ENCODE measurements at places on chromosomes 16 and 17.
A peak's percentile ranks its signal among the peaks of the same experiment; 100 is the strongest.

GRCh38 chr17:51761105-51761504 lies 397.4 kb downstream of the CA10 start:
- no peak for DNase-seq

DNA sequence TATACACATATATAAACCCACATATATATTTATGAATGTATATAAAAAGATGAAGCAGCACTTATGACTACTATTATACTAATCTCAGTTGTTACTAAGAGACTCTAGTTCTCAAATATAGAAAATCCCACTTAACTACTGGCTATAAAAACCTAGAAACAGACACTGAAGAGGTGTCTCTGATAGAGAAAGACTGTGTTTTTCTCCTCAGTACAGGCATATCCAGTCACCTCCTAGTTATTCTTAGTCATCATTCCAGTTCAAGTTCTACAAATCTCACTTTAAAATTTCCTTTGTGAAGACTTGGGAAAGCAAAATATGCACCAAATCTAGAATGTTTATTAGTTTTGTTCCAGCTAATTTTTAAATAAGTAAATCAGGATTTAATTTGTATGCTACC lies 93.9 kb downstream of the STH start:
- DNase-seq = peak; percentile 20

GRCh38 chr17:78774956-78775571 lies 7.0 kb downstream of the CYTH1 start:
- DNase-seq = no peak

DNA sequence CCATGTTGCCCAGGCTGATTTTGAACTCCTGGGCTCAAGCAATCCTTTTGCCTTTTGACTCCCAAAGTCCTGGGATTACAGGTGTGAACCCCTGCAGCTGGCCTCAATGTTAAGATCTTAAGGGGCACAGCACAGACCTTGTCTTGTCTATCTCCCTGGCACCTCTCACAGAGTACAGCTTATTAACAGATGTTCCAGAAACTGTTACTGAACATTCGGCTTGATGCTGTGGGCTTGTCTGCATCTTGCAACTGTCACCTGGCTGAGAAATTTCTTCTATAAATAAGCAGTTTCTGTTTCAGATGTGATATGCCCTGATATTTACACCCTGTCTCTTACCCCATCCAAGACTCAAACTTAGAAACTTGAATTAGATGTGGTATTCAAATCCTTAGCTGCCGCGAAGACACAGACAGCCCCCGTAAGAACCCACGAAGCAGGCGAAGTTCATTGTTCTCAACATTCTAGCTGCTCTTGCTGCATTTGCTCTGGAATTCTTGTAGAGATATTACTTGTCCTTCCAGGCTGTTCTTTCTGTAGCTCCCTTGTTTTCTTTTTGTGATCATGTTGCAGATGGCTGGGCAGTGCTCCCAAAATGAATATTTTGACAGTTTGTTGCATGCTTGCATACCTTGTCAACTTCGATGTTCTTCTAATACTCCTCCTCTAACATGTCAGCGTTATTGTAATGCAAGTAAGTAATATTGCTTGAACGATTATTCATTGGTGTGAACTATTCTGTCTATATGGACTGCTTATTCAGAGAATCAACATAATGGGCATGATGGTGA lies at the start of gene TNFRSF17:
Gene TNFRSF17, plus strand, starts transcription at position 450 of the 791 bp plus-strand sequence. Its CDS starts 115 bp downstream, at position 565.
- DNase-seq = no peak

DNA sequence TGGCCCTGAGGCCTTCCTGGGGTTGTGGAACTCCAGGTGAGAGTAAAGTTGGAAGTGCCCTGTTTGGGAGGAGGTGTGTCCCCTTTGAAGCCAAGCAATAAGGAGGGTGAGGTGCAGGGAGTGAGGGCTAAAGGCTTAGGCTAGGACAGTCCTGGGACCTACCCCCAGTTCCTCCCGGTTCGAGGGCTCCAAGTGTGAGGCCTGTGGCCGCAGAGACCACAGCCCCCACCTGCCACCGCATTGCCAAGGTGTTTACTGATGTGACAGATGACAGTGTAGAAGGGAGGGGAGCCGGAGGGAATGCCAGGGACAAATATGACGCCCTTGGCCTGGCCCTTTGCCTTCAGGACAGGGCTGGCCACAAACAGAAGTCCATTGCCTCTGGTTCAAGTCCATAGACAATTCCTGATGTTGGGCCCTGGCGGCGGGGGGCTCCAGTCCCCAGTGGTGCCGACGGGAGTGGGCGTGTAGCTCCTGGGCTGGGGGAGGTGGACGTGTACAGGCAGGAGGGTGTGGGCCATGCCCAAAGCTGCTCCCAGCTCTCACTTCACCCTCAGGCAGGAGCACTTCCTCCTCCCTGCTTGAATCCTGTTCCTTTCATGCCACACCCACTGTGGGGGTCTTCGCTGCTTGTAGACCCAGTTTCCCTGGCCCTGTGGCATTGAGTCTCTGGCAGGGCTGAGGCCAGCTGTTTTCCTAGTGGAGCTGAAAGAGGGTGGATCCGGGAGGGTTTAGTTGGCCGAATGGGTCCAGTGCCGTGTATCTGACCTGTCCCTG lies 3.2 kb downstream of the ADORA2B start:
- no peak for DNase-seq

DNA sequence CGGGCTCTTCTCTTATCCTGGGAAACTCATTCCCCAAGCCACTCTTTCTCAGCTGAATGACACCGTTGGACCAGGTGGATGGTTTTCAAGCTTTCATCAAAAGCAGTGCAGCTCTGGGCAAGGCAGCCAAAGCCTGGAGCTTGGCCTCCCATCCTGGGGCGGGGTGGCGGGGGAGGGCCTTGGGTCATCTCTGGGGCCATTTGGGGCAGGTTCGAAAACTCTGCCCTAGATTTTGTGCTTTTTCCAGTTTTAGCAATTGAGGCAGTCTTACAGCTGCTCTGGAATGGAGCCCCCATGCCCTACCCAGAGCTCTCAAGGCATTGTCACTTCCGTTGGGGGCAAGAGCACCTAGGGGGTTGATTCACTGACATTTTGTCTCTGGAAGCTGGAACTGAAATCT lies 9.1 kb downstream of the MPRIP start:
- no peak for DNase-seq

DNA sequence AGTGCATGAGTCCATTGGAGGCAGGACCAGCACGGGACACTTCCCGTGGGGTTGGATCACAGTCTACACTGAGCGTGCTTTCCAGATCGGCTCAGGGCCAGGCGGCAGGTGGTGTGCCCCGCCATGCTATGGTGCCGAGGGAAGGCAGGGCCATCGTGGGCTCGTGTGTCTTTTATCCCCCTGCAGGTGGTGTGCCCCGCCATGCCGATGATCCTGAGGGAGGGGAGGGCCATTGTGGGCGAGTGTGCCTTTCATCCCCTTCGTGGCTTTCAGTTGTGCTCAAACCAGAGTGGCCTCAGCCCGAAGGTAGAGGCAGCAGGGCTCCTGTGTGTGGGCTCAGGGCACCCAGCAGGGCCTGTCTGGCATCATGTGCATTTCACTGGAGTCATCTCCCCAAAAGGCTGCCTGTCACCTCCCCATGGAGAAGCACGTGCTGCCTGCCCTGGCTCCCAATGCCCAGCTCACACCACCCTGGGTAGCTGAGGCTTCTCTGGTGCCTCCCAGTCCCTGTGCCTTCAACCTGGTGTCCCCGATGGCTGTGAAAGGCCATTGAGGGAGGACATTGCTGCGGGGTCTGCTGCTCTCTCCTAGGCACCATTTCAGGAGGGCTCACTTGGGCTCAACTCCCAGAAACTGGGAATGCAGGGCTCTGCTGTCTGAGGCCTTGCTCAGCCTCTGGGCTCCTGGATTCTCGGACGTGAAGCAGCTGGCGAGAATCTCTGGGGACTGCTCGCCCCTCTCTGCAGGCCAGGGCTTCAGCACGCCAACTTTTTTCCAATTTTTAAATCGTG lies 207.6 kb downstream of the NPIPB11 start:
- DNase-seq = no peak

DNA sequence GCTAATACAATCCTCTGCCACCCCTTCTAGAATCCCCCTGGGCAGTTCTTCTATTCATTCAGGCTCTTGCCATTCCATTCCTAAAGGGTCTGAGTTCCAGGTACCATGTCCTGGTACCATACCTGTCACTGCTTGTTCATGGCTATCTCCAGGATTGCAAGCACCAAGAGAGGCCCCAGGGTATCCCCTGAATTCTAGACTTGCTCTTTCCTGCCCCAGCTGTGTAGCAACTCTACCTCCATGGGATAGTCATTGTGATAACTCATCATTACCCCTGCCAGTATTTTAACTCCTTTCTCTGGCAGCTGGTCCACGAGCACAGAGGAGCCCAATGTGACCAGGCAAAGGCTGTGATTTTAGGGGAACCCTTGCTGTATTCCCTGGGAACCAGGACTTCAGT lies 143.7 kb upstream of the CDH5 start:
- no peak for DNase-seq

DNA sequence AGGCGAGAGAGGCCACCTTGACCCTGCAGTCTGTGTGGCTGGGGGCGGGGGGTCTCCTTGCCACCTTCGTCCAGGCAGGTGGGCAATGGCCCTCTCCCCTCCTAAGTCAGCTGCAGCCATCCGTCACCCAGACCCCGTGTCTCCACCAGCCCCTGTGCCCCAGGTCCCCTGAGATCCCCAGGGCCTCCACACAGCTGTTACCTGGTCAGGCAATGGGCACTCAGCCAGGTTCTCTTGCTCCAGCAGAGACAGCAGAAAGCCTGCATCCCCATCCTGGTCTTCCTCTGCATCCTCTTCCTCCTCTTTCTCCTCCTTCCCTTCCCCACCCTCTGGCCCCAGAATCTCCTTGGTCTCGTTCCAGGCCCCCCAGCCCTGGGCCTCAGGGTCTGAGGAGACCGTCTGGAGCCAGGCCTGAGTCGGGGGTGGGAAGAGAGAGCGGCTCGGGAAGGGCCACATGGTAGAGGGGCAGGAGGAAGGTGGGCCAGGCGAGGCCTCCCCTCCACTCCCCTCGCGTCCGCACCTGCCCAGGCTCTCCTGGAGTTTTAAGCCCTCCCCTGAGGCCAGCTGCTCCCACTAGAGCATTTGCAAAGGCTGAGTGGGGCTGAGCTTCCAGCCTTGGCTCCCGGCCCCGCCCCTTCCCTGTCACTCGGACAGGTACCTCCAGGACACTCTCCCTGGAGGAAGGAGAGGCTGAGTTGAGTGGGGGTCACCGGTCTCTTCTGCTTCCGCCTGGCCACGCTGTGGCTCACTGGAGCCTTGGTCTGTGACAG lies at the start of gene PABPN1L:
Gene PABPN1L, minus strand, starts transcription at position 510 of the 770 bp plus-strand sequence. Its CDS starts 54 bp downstream, at position 456.
- no peak for DNase-seq

GRCh38 chr17:10661437-10661836 lies 4.3 kb upstream of the MYH3 start:
- DNase-seq = no peak

- peak; percentile 89 for DNase-seq
Measured at GRCh38 chr17:40559954-40560591, 5.2 kb downstream of the CCR7 start.

DNA sequence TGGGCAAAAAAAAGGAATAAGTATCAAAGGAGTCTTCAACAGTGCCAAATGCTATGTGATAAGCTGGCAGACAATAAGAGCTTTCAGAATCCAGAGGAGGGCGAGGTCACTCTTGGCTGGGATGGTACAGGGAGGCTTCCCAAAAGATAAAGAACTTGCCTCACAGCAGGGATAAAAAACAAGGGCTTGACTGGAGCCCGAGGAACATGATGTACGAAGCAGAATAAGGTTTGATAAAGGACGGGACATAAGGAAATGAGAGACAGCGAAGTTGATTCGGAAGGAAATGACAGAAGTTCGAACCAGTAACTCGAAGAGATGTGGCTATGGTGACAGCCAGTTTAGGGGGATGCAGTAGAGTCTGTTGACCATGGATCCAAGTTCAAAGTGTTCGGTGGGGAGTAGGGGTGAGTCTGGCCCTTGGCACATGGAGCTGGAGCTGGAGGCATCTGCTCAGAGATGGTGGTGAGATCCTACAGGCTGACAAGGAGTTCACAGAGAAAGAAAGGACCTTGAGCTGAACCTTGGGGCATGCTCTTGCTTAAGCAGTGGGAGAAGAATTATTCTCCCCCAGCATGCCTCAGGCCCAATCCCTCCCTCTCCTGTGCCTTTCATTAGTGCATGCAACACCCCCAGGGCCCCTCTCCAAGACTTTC lies 137.6 kb upstream of the RCVRN start:
- DNase-seq = no peak

- peak; percentile 72 for DNase-seq
Measured at GRCh38 chr16:31200821-31201568, 1.6 kb downstream of the PYCARD start.

DNA sequence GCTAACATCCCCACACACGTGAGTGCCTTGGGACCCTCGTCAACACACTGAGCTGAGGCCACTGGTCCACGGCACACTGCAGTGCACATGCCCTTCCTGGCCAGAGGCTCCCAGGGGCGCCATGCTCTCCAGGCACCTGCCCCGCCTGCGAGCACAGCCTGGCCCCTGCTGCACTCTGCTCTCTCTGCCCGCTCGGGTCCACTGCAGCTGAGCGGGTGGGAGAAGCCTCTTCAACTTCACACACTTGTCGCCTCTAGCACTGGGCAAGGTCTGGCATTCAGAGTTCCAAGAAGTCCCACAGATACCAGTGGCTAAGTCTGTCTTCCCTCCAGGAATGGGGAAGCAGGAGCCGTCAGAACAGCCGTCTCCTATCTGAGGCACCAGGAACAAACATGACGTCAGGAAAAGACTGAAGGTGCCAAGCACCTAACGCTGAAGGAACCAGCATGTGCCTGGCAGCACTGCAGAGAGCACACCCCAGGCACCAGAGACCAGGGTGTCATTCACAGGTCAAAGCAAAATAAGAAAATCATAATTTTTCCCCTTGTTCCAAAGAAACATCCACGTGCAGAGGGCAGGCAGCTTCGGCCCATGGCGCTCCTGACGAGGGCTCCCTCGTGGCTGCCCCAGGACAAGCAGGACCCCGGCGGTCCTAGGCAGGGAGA lies 82.9 kb downstream of the ZNF778 start:
- no peak for DNase-seq

DNA sequence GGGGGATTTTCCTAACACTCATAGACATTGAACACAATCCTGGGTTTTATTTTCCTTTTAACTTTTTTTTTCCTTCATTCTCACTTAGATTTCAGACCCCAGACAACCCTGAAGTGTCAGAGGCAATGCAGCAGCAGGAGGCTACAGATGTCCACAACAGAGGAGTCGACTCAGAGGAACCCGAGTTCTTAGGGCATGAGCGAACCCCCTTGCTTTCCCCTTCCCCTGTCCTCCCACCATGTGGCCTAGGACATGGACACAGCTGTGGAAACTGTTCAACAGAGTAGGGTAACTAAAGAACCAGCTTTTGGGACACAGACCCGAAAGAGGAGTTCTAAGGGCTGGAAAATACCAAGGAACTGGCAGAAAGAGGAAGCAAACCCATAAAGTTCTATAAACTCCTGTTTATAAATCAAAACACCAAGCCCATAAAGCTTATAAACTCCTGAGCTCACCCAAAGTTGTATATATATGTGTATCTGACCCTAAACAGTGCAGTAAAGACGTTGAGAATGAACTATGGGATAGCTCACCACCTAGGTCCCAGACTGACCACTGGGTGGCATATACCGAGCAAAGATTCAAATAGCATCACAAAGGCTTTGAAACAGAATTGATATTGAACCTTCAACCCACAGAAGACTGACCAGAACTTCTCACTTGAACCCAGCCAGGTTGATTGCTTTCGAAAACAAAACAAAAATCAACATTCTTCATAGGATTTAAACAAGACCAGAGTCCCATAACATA lies 33.9 kb downstream of the CMTM4 start:
- DNase-seq = peak; percentile 48

- DNase-seq = peak; percentile 25
Measured at GRCh38 chr16:70018254-70018653, 67.1 kb downstream of the CLEC18A start.
